Epithelial cell of proximal tubule (primary cell): ENCODE measurements at places on chromosomes 4 and X. TPM values are rescaled to one million over a fixed set of nuclear protein-coding genes. Genes with fewer than 3 reads are reported as not detected.

ADH7 gene
- not detected in 2 replicates for total RNA-seq

DUSP9 gene
- total RNA-seq: 3.1 and 5.9 TPM in 2 replicates

OGT gene
- 42.5 and 49.6 TPM in 2 replicates for total RNA-seq

RASGEF1B gene
- 0.87 and 1.0 TPM in 2 replicates for total RNA-seq

FNIP2 gene
- 16.2 and 20.8 TPM in 2 replicates for total RNA-seq

NEUROG2 gene
- total RNA-seq: not detected in 2 replicates

CT45A2 gene
- not detected in 2 replicates for total RNA-seq

PCDH18 gene
- 0.29 and 1.5 TPM in 2 replicates for total RNA-seq

RAB39B gene
- 0.36 TPM in 1 of 2 replicates, not detected in the other for total RNA-seq

GRPR gene
- total RNA-seq: 0.29 and 0.40 TPM in 2 replicates

CLGN gene
- total RNA-seq: 7.7 and 8.1 TPM in 2 replicates

IL15 gene
- total RNA-seq: 3.7 and 7.7 TPM in 2 replicates

ATG4A gene
- 4.2 and 7.1 TPM in 2 replicates for total RNA-seq

LUZP4 gene
- not detected in 2 replicates for total RNA-seq

CHIC1 gene
- total RNA-seq: 4.0 and 6.1 TPM in 2 replicates

CLDN22 gene
- total RNA-seq: not detected in 2 replicates

USP27X gene
- 1.8 and 2.7 TPM in 2 replicates for total RNA-seq

F8A3 gene
- 4.6 TPM in 1 of 2 replicates, not detected in the other for total RNA-seq

NPY2R gene
- total RNA-seq: not detected in 2 replicates

FRAS1 gene
- 7.0 and 9.1 TPM in 2 replicates for total RNA-seq

KLHL4 gene
- 0.51 and 0.58 TPM in 2 replicates for total RNA-seq

NIPAL1 gene
- total RNA-seq: 3.9 and 8.7 TPM in 2 replicates

KIF4A gene
- total RNA-seq: 26.8 and 28.6 TPM in 2 replicates

NDNF gene
- 0.43 and 0.46 TPM in 2 replicates for total RNA-seq

SH2D1A gene
- total RNA-seq: not detected in 2 replicates

HEPH gene
- total RNA-seq: 0.65 and 1.9 TPM in 2 replicates

DYNLT3 gene
- total RNA-seq: 24.0 and 32.1 TPM in 2 replicates

NUDT10 gene
- 3.0 and 3.2 TPM in 2 replicates for total RNA-seq

SLIT2 gene
- 1.4 and 2.5 TPM in 2 replicates for total RNA-seq

CC2D2A gene
- total RNA-seq: 15.2 and 15.8 TPM in 2 replicates

ASMT gene
- total RNA-seq: not detected in 2 replicates

AKAP14 gene
- total RNA-seq: not detected in 2 replicates

KCNIP4 gene
- 0.17 and 0.80 TPM in 2 replicates for total RNA-seq

EDA gene
- total RNA-seq: 0.80 and 1.6 TPM in 2 replicates

CLDN34 gene
- not detected in 2 replicates for total RNA-seq

MAGEB10 gene
- not detected in 2 replicates for total RNA-seq

HSD17B13 gene
- not detected in 2 replicates for total RNA-seq

HPF1 gene
- total RNA-seq: 37.2 and 58.2 TPM in 2 replicates

POU3F4 gene
- total RNA-seq: under 0.01 TPM in 1 of 2 replicates, not detected in the other

GYPA gene
- total RNA-seq: not detected in 2 replicates

SHROOM2 gene
- 4.8 and 8.9 TPM in 2 replicates for total RNA-seq

MTMR8 gene
- total RNA-seq: 0.12 and 2.4 TPM in 2 replicates

SOX3 gene
- not detected in 2 replicates for total RNA-seq

MID1IP1 gene
- total RNA-seq: 70.2 and 75.6 TPM in 2 replicates

COL25A1 gene
- total RNA-seq: 0.46 and 0.65 TPM in 2 replicates

VCX3A gene
- not detected in 2 replicates for total RNA-seq

MOSPD2 gene
- 6.8 and 9.9 TPM in 2 replicates for total RNA-seq

TMEM47 gene
- 8.2 and 11.9 TPM in 2 replicates for total RNA-seq

RTL3 gene
- 0.06 and 4.9 TPM in 2 replicates for total RNA-seq

RAB9B gene
- total RNA-seq: 0.22 and 0.40 TPM in 2 replicates

PLAC8 gene
- 1.7 and 8.4 TPM in 2 replicates for total RNA-seq

UGT8 gene
- 11.6 and 17.6 TPM in 2 replicates for total RNA-seq
